Transverse colon (tissue), 4 donors: ENCODE measurements at places on chromosomes 4 and X.

DNA sequence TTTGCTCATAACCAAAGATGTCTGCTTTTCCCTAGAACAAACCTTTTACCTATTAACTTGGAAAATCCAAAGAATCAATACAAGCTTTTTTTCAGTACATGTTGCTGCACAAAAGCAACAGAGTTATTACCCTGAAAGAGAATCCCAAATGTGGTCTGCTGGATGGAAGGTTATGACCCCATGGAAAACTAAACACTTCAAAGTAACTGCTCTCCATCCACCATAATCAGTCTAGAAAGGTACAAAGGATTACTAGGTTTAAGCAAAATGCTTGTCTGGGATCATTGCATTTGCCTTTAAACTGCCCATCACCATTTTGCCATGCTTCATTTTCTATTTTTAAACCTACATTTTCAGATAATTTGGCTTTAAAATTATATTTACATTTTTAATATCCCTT, 11.7 kb downstream of the MMRN1 start:
- DNase-seq: no peak

- no peak for DNase-seq
Observed at GRCh38 chr4:56222514-56222913, 164.8 kb downstream of the AASDH start.

DNA sequence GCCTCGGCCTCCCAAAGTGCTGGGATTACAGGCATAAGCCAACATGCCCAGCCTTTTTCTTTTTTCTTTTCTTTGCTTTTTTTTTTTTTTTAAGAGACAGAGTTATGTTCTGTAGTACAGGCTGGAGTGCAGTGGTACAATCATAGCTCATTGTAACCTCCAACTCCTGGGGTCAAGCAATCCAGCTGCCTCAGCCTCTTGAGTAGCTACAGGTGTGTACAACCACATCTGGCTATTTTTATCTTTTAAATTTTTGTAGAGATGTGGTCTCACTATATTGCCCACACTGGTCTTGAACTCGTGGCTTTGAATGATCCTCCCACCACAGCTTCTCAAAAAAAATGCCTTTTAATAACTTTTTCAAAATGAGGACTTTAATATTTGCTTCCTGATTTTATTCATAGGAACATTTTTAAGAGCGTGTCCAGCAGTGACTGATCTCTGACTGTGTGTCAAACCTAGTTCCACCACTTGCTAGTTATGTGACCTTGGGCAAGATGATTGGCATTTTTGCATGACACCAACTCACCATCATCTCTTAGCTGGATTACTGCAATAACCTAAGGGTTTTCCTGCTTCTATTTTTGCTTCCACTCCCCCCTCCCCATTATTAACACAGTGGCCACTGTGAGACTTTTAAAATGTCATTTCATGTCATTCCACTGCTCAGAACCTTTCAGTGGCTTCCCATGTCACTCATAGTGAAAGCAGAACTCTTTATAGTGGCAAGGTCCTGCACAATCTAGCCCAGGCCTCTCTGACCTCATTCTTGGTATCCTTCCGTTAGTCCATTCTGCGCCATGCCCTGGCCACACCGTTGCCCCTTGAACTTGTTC, 4.5 kb upstream of the TNIP3 start:
- DNase-seq: no peak

- DNase-seq: no peak
Observed at GRCh38 chr4:152634110-152634760, 45.6 kb downstream of the TMEM154 start.

DNA sequence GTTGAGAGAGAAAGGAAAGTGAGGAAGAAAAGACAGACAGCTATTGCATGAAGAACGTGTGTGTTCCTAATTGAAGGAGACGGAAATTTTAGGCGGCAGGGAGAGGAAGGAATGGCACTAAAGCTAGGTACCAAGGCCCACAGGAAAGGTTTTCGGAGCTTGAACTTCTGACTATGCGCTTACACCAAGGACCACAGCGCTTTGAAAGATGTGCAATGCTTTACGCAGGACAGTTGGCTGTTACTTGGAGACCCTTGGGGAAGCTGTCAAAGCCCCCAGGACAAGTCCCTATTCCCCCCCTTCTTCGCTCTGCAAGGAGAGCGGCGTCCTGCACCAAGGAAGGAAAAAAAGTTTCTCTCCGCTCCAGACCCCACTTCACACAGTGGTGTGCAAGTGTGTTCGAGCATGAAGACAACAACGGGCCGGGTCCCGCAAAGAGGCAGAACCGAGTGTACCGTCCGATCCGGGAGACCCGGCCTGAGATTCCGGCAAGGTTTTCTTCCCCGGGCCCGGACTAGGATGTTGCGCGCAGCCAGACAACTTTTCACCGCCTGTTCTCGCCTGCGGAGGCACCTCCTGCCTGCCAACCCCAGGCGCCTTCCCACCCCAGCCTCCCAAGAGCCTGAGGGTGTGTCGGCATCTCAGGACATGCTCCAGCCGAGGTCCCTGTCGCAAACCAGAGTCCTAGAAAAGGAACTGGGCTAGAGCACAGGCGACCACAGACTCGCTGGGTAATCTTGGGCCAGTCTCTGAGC, 896 bp downstream of the KDR start:
- no peak for DNase-seq

GRCh38 chr4:98905839-98906238, 23.1 kb downstream of the EIF4E start:
- DNase-seq: no peak

GRCh38 chrX:153864561-153865320, 21.2 kb downstream of the L1CAM start:
- DNase-seq: no peak

DNA sequence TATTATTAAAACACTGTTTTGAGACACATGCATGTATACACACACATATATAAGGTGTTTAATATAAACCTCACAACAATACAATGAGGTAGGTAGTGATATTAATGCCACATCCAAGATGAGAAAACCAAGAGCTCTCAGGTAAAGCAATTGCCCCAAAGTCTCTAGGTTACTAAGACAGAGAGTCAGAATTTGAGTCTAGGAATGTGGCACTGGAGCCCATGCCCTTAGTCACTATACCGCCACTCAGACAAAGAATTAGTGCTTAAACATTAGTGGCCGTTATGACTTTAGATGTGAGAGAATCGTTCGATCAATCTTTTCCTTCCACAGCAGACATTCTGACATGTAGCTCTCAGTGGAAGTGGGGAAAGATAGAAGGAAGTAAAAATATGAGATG, 108.2 kb upstream of the ACSL4 start:
- no peak for DNase-seq

- DNase-seq: no peak
Observed at GRCh38 chrX:109940411-109940810, 62.5 kb upstream of the TMEM164 start.

DNA sequence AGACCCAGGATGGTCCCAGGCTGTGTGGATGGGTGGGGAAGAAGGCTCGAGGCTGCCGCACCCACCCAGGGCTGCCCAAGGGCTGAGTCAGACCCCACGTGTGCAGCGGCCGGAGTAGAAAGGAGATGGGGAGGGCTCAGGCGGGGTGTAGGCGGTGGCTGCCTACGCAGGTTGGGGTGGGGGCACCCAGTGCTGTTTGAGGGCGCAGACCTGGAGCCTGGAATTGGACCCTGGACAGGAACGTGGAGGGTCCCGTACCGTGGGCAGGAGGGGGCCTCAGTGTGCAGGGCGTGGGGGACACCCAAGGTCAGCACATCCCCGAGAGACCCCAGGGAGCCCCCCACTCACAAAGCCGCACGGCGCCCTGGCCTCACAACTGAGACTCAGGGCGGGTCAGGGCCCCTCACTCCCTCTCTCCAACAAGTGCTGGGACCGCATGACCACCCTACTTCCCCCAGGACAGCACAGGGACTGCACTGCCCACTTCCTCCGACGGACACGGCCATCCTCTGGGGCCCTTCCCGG, 79.9 kb downstream of the FAM53A start:
- no peak for DNase-seq

DNA sequence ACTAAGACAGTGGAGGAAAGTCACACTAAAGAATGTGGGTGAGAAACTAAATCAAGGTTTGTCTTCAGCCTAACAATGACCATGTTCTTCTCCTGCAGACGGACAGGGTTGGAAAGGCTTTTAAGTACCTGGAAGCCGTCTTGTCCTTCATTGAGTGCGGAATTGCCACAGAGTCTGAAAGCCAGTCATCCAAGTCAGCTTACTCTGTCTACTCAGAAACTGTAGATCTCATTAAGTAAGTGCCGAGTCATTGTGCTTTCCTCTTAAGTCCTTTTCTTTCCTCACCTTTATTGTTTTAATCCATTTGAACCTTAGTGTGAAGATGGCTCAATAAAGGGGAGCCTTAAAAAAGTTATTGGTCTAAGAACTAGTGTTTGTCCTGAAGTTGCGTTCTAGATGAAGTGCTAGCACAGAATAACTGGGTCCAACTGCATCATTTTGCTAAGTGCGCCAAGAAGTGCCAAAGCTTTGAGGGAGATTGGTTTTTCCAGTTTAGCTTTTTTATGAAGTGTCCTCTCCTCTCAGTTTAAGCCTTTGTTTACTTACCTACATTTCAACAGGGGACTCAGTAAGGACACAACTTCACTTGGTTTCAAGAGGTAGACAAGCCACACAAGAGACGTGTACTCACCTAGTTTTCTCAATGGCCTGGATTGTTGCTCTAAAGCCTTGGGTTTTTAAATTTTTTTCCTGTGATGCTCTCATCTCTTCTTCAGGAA, 89.3 kb downstream of the KLHL8 start:
- no peak for DNase-seq

GRCh38 chrX:36640232-36640631, 367.9 kb upstream of the FAM47C start:
- no peak for DNase-seq

DNA sequence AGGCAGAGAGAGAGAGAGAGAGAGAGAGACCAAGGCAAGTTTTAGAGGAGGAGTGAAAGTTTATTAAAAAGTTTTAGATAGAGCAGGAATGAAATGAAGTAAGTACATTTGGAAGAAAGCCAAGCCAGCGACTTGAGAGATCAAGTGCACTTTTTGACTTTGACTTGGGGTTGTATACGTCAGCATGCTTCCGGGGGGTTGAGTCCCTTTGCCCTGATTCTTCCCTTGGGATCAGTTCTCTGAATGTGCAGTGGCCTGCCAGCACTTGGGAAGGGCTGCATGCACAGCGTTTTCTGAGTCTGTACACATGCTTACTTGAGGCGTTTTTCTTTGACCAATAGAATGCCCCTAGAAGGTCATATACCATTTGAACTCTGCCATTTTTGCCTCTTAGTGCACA, 400.5 kb downstream of the PDGFC start:
- no peak for DNase-seq

- DNase-seq: no peak
Observed at GRCh38 chrX:11540532-11541377, 125.0 kb downstream of the ARHGAP6 start.

- no peak for DNase-seq
Observed at GRCh38 chr4:118939169-118939783, 50.6 kb downstream of the SYNPO2 start.

GRCh38 chr4:38930204-38930603, 62.6 kb downstream of the FAM114A1 start:
- no peak for DNase-seq

- DNase-seq: no peak
Observed at GRCh38 chrX:2446815-2447214, 54.0 kb downstream of the DHRSX start.

DNA sequence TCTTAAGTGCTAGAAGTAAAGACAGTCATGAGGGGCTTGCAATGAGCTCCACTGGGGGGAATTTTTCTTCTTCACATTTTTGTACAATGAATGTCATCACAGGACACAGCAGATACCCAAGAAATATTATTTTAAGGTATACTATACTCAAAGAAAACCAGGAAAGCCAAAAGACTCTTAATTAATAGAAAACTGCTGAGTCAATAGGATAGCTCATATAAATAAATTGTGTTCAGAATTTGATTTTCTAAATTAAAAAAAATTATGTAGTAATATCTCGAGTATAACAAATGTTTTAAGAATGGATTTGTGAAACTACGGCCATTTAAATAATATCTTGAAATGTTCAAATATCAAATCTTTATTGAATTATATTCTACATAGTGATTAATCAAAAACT, 25.7 kb upstream of the CXCL8 start:
- DNase-seq: no peak

GRCh38 chr4:819401-820229, 6.3 kb downstream of the CPLX1 start:
- DNase-seq: no peak

GRCh38 chr4:92483341-92483740, 179.6 kb downstream of the GRID2 start:
- no peak for DNase-seq

DNA sequence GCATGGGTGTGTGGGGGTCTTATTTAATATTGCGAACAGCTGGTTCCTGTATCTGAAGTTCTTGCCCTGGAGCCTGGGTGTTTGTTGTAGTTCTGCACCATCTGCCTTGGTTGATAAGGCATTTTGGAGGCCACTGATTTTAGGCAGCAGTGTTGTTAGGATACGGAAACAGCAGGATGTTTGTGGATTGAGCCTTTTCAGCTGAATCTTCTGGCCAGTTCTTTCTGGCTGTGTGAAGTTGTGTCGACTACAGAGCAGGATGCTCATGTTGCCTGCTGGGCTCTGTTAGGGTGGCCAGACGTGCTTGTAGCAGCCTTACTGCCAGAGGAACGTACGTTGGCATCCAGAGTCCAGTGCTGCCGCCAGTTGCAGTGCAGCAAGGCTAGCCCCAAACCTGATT, 134.2 kb downstream of the PTTG2 start:
- no peak for DNase-seq

- no peak for DNase-seq
Observed at GRCh38 chr4:107255114-107255513, 219.0 kb upstream of the DKK2 start.

- DNase-seq: no peak
Observed at GRCh38 chrX:94302446-94302845, 628.4 kb downstream of the FAM133A start.

DNA sequence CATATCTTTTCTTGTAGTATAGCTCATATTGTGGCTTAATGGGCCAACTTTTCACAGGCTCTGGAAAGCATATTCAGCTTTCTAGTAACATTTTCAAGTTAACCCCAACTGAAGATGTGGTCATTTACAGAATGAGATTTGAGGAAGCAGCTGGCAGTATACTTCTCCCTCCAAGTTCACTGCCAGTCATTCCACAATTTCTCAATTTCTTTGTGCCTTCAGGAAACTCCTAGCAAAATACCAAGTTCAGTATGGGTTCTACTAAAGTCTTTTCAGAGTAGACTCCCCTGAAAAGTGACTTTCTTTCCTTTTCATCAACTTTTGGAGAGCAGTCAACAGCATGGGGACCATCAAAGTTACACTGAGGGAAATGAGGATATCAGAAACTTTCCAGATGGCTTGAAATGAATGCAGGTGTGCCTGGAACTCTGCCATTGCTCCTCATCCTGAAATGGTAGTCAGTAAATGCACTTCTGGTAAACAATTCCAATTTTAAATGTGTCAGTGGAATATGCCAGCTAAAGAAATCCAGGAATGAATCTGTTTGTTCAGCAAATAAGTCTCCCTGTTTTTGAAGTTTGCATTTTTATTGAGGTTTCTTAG, 81.5 kb upstream of the TEX13D start:
- no peak for DNase-seq

DNA sequence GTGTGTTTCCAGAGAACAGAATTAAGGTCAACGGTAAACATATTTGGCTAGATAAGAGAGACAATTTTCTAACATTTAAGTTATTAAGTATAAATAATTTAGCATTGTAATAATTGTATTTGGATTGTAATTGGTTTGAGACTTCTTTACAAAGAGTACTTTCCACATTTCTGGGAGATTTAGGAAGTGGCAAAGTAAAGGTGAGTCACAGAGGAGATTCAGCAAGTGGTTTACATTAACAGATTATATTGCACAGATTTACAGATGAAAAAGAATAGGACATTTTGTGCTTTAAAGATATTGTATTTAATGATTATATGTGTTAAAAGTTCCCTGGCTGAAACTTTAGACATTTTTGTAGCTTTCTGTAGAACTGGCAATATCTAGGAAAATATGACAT, 584.4 kb upstream of the AADAT start:
- DNase-seq: no peak
